ENCODE measurements at places on chromosomes 3 and 15. TPM values are rescaled to one million over a fixed set of nuclear protein-coding genes. Genes with fewer than 3 reads are reported as not detected.

Gene ROBO1
- 182 TPM for total RNA-seq

Gene GPR149
- 0.14 TPM for total RNA-seq

Gene RTP4
- 2.8 TPM for total RNA-seq

Gene SOX2
- 20.5 TPM for total RNA-seq

Gene ARPP21
- total RNA-seq = 1.4 TPM
